ENCODE measurements at places on chromosomes 2 and 18. TPM values are rescaled to one million over a fixed set of nuclear protein-coding genes. Genes with fewer than 3 reads are reported as not detected.

- peak overlapping the region; percentile 19 for H3K27ac ChIP-seq
- H3K27me3 ChIP-seq, result no peaks in the 10 kb centered on the region
- no peak overlapping the region for H3K4me3 ChIP-seq
- H3K36me3 ChIP-seq, result peaks cover 32% of the 10 kb centered on the region
- no peak for DNase-seq
Measured at GRCh38 chr18:9594823-9595596, 19.3 kb downstream of the PPP4R1 start.

- 0 out of 2 replicates have a peak overlapping the region, but pooled peaks have one; percentile 27 for H3K27ac ChIP-seq
- no peak for DNase-seq
- H3K4me3 ChIP-seq, result no peak overlapping the region
- peaks cover 17% of the 10 kb centered on the region for H3K4me1 ChIP-seq
- H3K36me3 ChIP-seq, result no peaks in the 10 kb centered on the region
- no peaks in the 10 kb centered on the region for H3K27me3 ChIP-seq
Measured at GRCh38 chr2:28347596-28347995, 45.1 kb upstream of the FOSL2 start.

Gene MDH1B
- total RNA-seq, result 1.6 TPM

- no peak overlapping the region for H3K27ac ChIP-seq
- peaks cover 40% of the 10 kb centered on the region for H3K27me3 ChIP-seq
- DNase-seq, result no peak
Measured at GRCh38 chr2:70467831-70468779, 85.5 kb downstream of the TGFA start.

Gene ERICH2
- 1.6 TPM for total RNA-seq

Gene IL1B
- not detected for total RNA-seq

Gene APOB
- 1.5 TPM for total RNA-seq

Gene CAPN13
- total RNA-seq, result 2.4 TPM

- peaks cover under 1% of the 10 kb centered on the region for H3K36me3 ChIP-seq
- peaks cover 3% of the 10 kb centered on the region for H3K27me3 ChIP-seq
- H3K4me3 ChIP-seq, result no peak overlapping the region
Measured at GRCh38 chr2:203973676-203974075, 37.1 kb downstream of the ICOS start.

Gene IL36G
- total RNA-seq, result 0.32 TPM

- H3K27me3 ChIP-seq, result no peaks in the 10 kb centered on the region
- no peak overlapping the region for H3K4me3 ChIP-seq
- H3K36me3 ChIP-seq, result peaks cover 41% of the 10 kb centered on the region
- DNase-seq, result no peak
Measured at GRCh38 chr18:9604348-9604747, 10.0 kb downstream of the PPP4R1 start.

Gene RAPGEF4
- total RNA-seq, result 0.78 TPM

DNA sequence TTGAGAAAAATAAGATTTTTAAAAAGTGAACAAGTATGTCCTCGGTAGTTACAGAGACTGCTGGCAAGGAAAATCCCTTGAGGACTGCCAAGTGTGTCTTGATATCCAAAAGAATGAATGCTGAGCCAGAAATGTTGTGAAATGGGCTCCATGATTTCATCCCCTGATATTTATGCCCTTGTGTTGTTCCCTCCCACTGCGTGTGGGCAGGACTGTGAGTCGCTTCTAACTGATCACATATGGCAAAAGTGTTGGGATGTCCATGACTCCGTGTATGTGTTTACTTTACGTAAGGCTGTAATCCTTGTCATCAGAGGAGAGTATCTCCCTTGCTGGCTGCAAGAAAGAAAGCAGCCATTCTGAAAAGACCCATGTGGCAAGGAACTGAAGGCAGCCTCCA is 285.1 kb downstream of the SS18 start:
- DNase-seq, result no peak
- no peak overlapping the region for H3K4me3 ChIP-seq
- no peaks in the 10 kb centered on the region for H3K4me1 ChIP-seq
- H3K27me3 ChIP-seq, result no peaks in the 10 kb centered on the region
- no peak overlapping the region for H3K27ac ChIP-seq
- no peaks in the 10 kb centered on the region for H3K36me3 ChIP-seq

DNA sequence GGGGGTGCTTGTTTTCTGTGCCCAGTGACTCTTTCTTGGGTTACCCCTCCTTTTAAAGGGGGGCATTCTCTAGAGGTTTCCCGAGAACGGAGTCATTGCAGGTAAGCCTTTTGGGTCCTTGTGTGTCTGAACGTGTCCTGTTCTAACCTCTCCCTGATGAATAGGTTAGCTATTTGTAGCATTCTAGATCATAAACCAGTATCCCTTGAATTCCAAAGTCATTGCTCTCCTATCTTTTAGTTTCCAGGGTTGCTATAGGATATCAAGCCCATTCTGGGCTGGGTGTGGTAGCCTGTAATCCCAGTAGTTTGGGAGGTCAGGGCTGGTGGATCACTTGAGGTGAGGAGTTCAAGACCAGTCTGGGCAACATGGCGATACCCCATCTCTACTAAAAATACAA is 65.9 kb upstream of the YWHAQ start:
- no peak overlapping the region for H3K4me3 ChIP-seq
- DNase-seq, result no peak
- peaks cover 16% of the 10 kb centered on the region for H3K4me1 ChIP-seq
- no peak overlapping the region for H3K27ac ChIP-seq
- H3K27me3 ChIP-seq, result no peaks in the 10 kb centered on the region
- no peaks in the 10 kb centered on the region for H3K36me3 ChIP-seq

- no peak overlapping the region for H3K4me3 ChIP-seq
- peaks cover 24% of the 10 kb centered on the region for H3K4me1 ChIP-seq
- peaks cover 8% of the 10 kb centered on the region for H3K27me3 ChIP-seq
- H3K36me3 ChIP-seq, result peaks cover 5% of the 10 kb centered on the region
Measured at GRCh38 chr18:12301263-12302005, 6.6 kb upstream of the TUBB6 start.

GRCh38 chr2:165863810-165864261 is 69.8 kb upstream of the GALNT3 start:
- H3K27ac ChIP-seq, result no peak overlapping the region
- peaks cover 2% of the 10 kb centered on the region for H3K4me1 ChIP-seq
- no peak for DNase-seq
- H3K27me3 ChIP-seq, result no peaks in the 10 kb centered on the region

GRCh38 chr18:5892823-5893431 is 2.4 kb downstream of the TMEM200C start:
- DNase-seq, result no peak
- no peaks in the 10 kb centered on the region for H3K36me3 ChIP-seq
- peaks cover 47% of the 10 kb centered on the region for H3K4me1 ChIP-seq

DNA sequence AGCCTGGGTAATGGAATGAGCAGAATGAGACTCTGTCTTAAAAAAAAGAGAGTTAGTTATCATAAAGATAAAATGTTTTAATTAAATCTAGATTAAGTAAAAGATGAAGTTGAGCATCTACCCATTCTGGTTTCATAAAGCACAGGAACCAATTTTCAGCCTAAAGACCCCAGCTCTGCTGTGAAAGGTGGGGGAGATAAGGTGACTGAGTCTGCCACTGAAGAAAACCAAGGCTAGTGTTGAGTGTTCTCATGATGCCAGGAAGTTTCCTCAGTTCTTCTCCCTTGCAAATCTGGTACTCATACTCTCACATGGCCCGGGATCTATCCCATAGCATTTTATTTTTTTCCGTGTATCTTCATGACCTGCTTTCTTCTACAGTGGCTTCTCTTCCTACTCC is 10.4 kb upstream of the CXCR4 start:
- H3K4me3 ChIP-seq, result no peak overlapping the region
- no peak overlapping the region for H3K27ac ChIP-seq
- no peaks in the 10 kb centered on the region for H3K36me3 ChIP-seq

- no peak overlapping the region for H3K4me3 ChIP-seq
- H3K4me1 ChIP-seq, result peaks cover 27% of the 10 kb centered on the region
- peaks cover 14% of the 10 kb centered on the region for H3K36me3 ChIP-seq
- DNase-seq, result no peak
Measured at GRCh38 chr18:26460449-26461091, 87.8 kb downstream of the KCTD1 start.

GRCh38 chr2:68193787-68194372 is 36.2 kb downstream of the PNO1 start:
- no peak overlapping the region for H3K27ac ChIP-seq
- no peak overlapping the region for H3K4me3 ChIP-seq
- no peak for DNase-seq
- no peaks in the 10 kb centered on the region for H3K27me3 ChIP-seq
- peaks cover 15% of the 10 kb centered on the region for H3K4me1 ChIP-seq

DNA sequence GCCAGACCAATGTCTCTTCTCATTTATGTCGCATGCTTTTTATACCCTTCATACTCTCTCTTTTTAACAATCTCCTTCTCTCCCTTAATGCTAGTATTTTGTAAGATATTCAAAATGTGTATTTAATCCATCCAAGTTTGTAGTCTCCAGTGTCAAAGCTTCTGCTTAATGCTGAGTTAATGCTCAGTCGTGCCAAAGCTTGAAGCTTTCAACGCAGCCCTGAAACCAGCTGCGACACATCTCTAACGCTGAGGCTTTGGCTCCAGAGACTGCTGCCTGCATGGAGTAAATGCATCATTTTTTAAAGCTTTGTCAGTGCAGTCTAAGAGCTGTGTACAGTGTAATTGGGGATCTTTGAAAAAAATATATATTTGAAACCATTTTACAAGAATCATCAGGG is 2108.8 kb upstream of the PIK3C3 start:
- no peak overlapping the region for H3K4me3 ChIP-seq
- no peak overlapping the region for H3K27ac ChIP-seq
- DNase-seq, result no peak
- H3K4me1 ChIP-seq, result peaks cover 22% of the 10 kb centered on the region

DNA sequence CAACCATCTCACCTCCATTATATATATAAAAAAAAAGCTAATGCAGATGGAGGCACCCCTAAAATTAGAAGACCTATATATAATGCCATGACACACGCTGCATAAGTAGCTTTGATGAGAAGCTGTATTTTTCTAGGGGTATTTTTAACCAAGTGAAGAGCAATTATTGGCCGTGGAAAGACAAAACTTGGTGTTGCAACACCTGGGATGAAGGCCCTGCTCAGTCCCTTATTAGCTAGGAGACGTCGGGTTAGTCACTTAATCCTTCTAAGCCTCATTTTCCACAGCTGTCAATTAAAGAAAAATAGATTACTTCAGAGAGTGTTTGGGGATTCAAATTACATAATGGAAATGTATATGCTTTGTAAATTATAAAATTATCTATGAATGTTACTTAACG is 63.0 kb downstream of the WDR75 start:
- no peak for DNase-seq
- H3K36me3 ChIP-seq, result no peaks in the 10 kb centered on the region
- H3K27me3 ChIP-seq, result no peaks in the 10 kb centered on the region
- no peak overlapping the region for H3K27ac ChIP-seq
- no peak overlapping the region for H3K4me3 ChIP-seq

Gene PLB1
- 0.27 TPM for total RNA-seq

Gene LBX2
- total RNA-seq, result 1.8 TPM

- no peak overlapping the region for H3K4me3 ChIP-seq
- H3K4me1 ChIP-seq, result no peaks in the 10 kb centered on the region
- H3K36me3 ChIP-seq, result peaks cover 12% of the 10 kb centered on the region
- H3K27me3 ChIP-seq, result peaks cover 2% of the 10 kb centered on the region
Measured at GRCh38 chr2:31606509-31606908, 25.8 kb upstream of the SRD5A2 start.

GRCh38 chr2:110124939-110125691 is 9.5 kb upstream of the MALL start:
- H3K4me1 ChIP-seq, result no peaks in the 10 kb centered on the region
- H3K36me3 ChIP-seq, result no peaks in the 10 kb centered on the region
- no peak overlapping the region for H3K4me3 ChIP-seq
- H3K27ac ChIP-seq, result no peak overlapping the region

DNA sequence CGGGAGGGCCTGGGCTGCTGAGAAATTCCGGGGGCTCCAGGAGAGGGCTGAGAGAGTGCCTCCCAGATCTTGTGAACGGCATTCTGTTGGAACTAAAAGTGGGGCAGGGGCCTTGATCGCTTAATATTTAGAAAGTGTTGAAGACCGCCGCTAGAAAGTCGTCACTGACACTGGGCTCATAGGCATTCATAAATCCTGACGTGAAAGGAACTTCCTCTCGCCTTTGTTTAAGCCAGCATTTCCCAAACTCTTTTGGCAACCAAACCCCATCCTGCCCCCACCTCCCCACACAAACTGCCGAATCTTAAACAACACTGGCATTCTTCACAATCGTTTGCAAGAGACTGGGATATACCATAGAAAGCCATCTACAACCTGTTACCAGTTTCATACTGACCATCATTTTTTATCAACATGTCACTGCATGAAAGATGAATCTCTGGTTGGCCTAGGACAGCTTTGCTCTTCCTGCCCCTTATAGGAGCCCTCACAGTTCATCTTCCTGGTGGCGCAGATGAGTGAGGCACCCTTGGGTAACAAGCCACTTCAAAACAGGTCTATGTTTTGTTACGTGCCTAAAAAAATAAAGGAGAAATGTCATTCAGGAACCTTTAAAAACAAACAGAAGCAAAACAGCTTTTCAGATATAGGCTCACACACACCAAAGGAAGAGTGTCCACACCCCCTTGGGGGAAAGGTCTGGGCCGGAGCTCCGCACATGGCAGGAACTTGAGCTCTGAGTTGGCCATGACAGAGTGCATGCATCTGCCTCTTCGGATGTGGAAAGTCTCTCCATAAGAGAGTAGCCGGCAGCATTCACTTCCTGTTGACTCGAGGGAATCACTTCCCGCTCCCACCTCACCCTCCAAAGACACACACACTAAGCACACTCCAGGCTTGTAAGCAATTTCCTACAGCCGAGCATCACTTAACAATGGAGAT is 13.0 kb downstream of the MTERF4 start:
- peaks cover 11% of the 10 kb centered on the region for H3K36me3 ChIP-seq
- peaks cover 11% of the 10 kb centered on the region for H3K4me1 ChIP-seq
- H3K27ac ChIP-seq, result peak overlapping the region; percentile 45
- H3K4me3 ChIP-seq, result no peak overlapping the region

DNA sequence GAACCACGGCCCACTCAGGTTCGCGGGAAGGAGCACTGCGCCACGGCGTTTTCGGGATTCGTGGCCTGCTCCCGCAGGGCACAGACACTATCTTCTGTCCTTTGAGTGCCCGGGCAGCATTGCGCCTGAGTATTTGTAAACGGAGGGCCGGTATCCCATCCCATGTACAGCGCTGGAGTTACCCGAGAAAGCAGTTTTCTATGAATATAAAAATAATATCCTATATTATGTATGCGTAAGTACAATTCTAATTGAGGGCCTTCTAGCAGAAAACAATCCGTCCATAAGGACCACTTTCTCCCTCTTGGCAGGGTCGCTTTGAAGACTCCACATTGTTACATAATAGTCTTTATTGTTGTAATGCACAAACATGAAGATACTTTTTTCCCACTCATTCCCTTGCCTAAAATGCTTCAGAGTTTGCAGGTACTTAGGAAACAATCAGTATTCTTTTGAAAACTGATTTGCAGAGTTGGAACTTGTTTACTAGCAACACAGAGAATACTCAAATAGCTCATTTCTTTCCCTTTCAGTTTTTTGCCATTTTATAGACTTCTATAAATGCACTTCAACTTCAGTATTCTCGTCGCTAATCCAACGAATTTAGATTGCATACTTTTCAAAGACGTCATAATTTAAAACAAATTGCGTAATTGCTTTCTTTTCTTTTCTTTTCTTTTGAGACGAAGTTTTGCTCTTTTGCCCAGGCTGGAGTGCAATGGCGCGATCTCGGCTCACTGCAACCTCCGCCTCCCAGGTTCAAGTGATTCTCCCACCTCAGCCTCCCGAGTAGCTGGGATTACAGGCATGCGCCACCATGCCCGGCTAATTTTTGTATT is 1.0 kb upstream of the REV1 start:
- DNase-seq, result no peak
- H3K4me3 ChIP-seq, result peak overlapping the region; percentile 80
- H3K36me3 ChIP-seq, result 0 out of 2 replicates have a peak, but pooled peaks cover 4% of the 10 kb centered on the region
- peak overlapping the region; percentile 88 for H3K27ac ChIP-seq

GRCh38 chr2:138794724-138795123 is 14.5 kb upstream of the NXPH2 start:
- peaks cover 9% of the 10 kb centered on the region for H3K36me3 ChIP-seq
- no peak overlapping the region for H3K27ac ChIP-seq
- H3K27me3 ChIP-seq, result peaks cover 9% of the 10 kb centered on the region
- no peak overlapping the region for H3K4me3 ChIP-seq
